Activated naive CD4-positive, alpha-beta T cell treated with anti-CD3 and anti-CD28 coated beads, Interleukin-2, amount 50 U/mL, for 16 hours (primary cell): ENCODE measurements at places on chromosomes 1 and 21.
A peak's percentile ranks its signal among the peaks of the same experiment; 100 is the strongest.

- DNase-seq = no peak
These were observed 111.6 kb upstream of the ERRFI1 start for GRCh38 chr1:8137481-8138244.

GRCh38 chr1:147769106-147769505 is 8.7 kb upstream of the GJA5 start:
- DNase-seq = no peak

DNA sequence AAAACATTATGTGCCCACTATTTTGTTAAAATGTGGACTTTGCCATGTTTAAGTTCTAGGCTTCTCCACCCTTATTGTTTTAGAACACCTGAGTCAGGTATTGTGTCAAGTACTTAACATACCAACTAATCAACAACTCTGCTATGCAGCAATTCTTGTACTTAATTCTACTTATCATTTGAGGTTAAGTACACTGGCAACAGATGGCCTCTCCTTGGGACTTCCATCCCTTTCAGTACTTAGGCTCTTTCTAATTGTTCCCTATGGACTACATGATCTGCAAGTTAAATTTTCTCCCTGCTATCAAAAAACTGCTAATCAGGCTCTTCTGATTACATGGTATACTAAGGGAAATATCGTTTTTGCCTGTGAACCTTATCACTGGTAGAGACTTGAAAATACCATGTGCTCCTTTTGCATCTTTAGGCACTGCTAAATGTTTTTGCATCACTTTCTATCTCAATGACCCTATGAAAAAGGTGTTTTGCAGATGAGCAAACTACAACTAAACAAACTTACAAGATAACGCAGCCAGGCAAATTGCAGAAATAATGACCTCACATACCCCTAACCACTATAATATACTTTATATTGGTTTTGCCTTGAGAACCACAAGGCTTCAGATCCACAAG is 18.9 kb downstream of the SFPQ start:
- DNase-seq = no peak

GRCh38 chr21:31201548-31201947 is 142.5 kb downstream of the TIAM1 start:
- DNase-seq = no peak

- DNase-seq = no peak
These were observed 17.2 kb downstream of the VCAM1 start for GRCh38 chr1:100736746-100737145.

DNA sequence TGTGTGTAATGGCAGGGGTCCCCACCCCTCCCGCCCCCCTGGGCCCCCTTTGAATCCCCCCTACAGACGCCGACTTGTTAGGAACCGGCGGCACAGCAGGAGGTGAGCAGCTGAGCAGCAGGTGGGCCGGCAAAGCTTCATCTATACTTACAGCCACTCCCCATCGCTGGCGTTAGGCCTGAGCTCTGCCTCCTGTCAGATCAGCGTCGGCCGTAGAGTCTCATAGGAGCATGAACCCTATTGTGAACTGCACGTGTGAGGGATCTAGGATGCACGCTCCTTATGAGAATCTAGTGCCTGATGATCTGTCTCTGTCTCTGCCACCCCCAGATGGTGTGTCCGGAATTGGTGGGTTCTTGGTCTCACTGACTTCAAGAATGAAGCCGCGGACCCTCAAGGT is 14.9 kb upstream of the VPS26C start:
- peak; percentile 21 for DNase-seq

GRCh38 chr1:62687903-62688686 is at the start of gene DOCK7:
Gene DOCK7 (minus strand): TSS chr1:62688386. CDS start chr1:62688264, 122 bp downstream.
- DNase-seq = peak; percentile 52

- DNase-seq = no peak
These were observed 126.4 kb downstream of the VPS13D start for GRCh38 chr1:12356004-12356890.

- DNase-seq = no peak
These were observed 172.1 kb upstream of the ZRANB2 start for GRCh38 chr1:71252900-71253299.

DNA sequence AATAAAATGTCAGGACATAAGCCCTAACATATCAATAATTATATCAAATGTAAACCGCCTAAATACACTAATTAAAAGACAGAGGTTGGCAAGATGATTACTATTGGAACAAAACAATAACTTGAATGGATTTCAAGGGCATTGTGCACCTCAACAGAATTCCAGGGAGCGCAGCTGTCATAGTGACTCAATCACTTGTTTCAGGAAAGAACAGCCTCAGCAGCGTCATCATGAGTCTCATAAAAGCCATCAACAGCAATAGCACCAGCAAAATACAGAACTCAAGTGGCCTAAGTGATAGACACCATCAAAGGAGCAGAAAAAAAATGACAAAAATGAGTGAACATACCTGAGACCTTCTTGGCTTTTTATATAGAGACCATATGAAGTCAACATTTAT is 632.7 kb upstream of the NR5A2 start:
- DNase-seq = no peak

DNA sequence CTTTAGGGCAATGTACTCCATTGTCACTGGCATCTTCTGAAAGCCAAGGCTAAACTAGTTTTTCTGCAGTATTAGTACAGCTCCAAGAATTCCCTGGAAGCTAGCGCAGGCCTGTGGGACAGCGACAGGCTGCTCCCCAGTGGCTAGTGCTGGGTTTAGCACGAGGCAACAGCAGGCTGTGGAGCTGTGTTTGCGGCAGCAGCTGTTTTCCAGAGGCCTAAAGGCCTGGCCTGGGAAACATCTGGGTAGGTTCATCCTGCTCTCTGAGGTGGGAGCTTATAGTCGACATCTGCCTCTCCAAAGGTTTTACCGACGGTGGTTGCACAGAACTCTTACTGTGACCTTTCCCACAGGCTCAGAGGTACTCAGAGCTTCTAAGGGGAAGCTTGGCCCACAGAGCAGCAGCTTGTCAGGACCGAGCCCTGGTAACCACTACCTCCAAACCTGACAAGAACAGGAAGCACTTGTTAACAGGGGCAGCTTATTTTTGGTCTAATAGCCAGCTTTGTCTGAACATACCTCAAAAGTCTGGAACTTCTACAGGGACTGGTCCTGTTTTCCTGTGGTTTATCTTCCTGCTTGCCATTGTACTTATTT is 17.2 kb downstream of the CC2D1B start:
- DNase-seq = no peak

- no peak for DNase-seq
These were observed 62.4 kb downstream of the PTPRC start for GRCh38 chr1:198701250-198701649.

DNA sequence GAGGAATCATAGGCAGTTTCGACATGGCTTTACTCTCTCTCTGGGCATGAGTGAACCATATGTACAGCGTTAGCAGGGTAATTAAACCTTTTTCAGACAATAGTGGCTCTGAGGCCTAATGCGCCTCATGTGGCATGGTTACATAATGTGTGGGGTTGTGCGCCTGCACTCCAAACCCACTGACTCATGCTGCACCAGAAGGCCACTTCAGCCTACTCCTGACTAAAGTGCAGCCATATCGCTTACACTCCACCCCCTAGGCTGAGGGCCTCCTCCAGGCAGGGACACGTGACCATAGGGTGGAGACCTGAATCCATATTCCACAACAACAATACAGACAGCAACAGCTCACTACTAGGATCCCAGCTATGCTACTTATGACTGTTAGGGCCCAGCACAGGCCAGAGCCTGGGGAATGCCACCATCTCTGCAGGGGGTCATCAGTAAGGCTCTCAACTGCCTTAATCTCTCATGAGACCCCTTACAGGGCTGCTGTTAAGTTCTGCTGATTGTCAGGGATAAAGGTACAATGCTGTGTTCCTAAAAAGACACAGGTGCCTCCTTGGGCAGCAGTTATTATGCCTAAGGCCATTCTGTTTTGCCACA is 13.4 kb upstream of the ODF2L start:
- no peak for DNase-seq

DNA sequence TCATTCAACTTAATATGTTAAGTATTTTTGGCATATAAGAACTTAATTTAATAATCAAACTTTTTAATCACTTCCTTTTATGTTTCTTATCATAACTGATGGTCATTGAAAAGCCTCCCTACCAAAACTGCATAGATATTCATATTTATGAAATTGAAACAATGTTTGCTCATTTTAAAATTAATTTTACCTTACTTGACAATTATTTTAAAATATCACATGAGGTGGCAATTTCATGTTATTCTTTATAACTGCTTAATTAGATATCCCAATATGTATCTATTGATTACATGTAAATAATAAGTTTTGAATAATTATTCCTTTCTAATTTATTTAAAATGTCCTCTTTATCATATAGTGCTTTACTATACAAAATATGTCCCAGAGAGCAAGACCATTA is 266.1 kb upstream of the NRIP1 start:
- no peak for DNase-seq
